Purkinje cell (primary cell): ENCODE measurements at places on chromosomes 2 and 18. TPM values are rescaled to one million over a fixed set of nuclear protein-coding genes. Genes with fewer than 3 reads are reported as not detected.

AKAIN1 gene
- 425 and 444 TPM in 2 replicates for polyA plus RNA-seq

UPP2 gene
- polyA plus RNA-seq: 0.75 and 0.90 TPM in 2 replicates

R3HDM1 gene
- 39.0 and 69.3 TPM in 2 replicates for polyA plus RNA-seq

KCNIP3 gene
- polyA plus RNA-seq: 4.2 TPM in 1 of 2 replicates, not detected in the other

DSEL gene
- polyA plus RNA-seq: 1.7 and 1.9 TPM in 2 replicates

HAAO gene
- not detected in 2 replicates for polyA plus RNA-seq

HOXD8 gene
- not detected in 2 replicates for polyA plus RNA-seq

SP100 gene
- polyA plus RNA-seq: 0.05 TPM in 1 of 2 replicates, not detected in the other

LDAH gene
- polyA plus RNA-seq: 7.5 and 19.1 TPM in 2 replicates

CTAGE1 gene
- polyA plus RNA-seq: not detected in 2 replicates

FBXO11 gene
- 42.9 and 62.0 TPM in 2 replicates for polyA plus RNA-seq

UGT1A3 gene
- polyA plus RNA-seq: not detected in 2 replicates

CYBRD1 gene
- 5.1 and 7.9 TPM in 2 replicates for polyA plus RNA-seq

CHRNA1 gene
- 2.0 TPM in 1 of 2 replicates, not detected in the other for polyA plus RNA-seq

LRP1B gene
- polyA plus RNA-seq: 15.1 and 25.5 TPM in 2 replicates

KANSL3 gene
- 3.8 and 7.3 TPM in 2 replicates for polyA plus RNA-seq

SPP2 gene
- polyA plus RNA-seq: not detected in 2 replicates

PLA2R1 gene
- 4.9 and 7.7 TPM in 2 replicates for polyA plus RNA-seq

GAL3ST2 gene
- not detected in 2 replicates for polyA plus RNA-seq

ELOA2 gene
- polyA plus RNA-seq: not detected in 2 replicates

FRZB gene
- polyA plus RNA-seq: 2.3 and 3.0 TPM in 2 replicates

CXCR1 gene
- polyA plus RNA-seq: not detected in 2 replicates

OXER1 gene
- polyA plus RNA-seq: not detected in 2 replicates

SCN2A gene
- 47.8 and 111 TPM in 2 replicates for polyA plus RNA-seq

NT5DC4 gene
- 0.18 TPM in 1 of 2 replicates, not detected in the other for polyA plus RNA-seq

SP140L gene
- 0.50 TPM in 1 of 2 replicates, not detected in the other for polyA plus RNA-seq

DNAH7 gene
- 2.3 and 3.9 TPM in 2 replicates for polyA plus RNA-seq

HS1BP3 gene
- polyA plus RNA-seq: 0.27 TPM in 1 of 2 replicates, not detected in the other

DPP4 gene
- 0.11 TPM in 1 of 2 replicates, not detected in the other for polyA plus RNA-seq

STEAP3 gene
- polyA plus RNA-seq: not detected in 2 replicates

MAP3K19 gene
- polyA plus RNA-seq: 1.9 TPM in 1 of 2 replicates, not detected in the other

SLC16A14 gene
- 28.9 and 37.5 TPM in 2 replicates for polyA plus RNA-seq

RPRM gene
- polyA plus RNA-seq: 0.27 TPM in 1 of 2 replicates, not detected in the other

ASPRV1 gene
- polyA plus RNA-seq: not detected in 2 replicates

AGXT gene
- polyA plus RNA-seq: not detected in 2 replicates

ERICH2 gene
- polyA plus RNA-seq: 18.1 and 23.4 TPM in 2 replicates

DSG4 gene
- not detected in 2 replicates for polyA plus RNA-seq

REG3A gene
- polyA plus RNA-seq: not detected in 2 replicates

RABL2A gene
- 4.5 and 7.3 TPM in 2 replicates for polyA plus RNA-seq

EPB41L3 gene
- 180 and 211 TPM in 2 replicates for polyA plus RNA-seq

POU3F3 gene
- 2.3 and 2.8 TPM in 2 replicates for polyA plus RNA-seq

TANC1 gene
- polyA plus RNA-seq: 93.5 and 118 TPM in 2 replicates

GCG gene
- not detected in 2 replicates for polyA plus RNA-seq

ALLC gene
- 0.78 and 1.5 TPM in 2 replicates for polyA plus RNA-seq

SPC25 gene
- 3.7 and 7.0 TPM in 2 replicates for polyA plus RNA-seq

PFN4 gene
- 0.43 TPM in 1 of 2 replicates, not detected in the other for polyA plus RNA-seq

TMEM247 gene
- not detected in 2 replicates for polyA plus RNA-seq

ZNF385B gene
- 16.3 and 25.8 TPM in 2 replicates for polyA plus RNA-seq

EEF1B2 gene
- polyA plus RNA-seq: 319 and 373 TPM in 2 replicates

CIDEA gene
- polyA plus RNA-seq: 4.5 TPM in 1 of 2 replicates, not detected in the other

LINC00305 gene
- not detected in 2 replicates for polyA plus RNA-seq

LIPG gene
- polyA plus RNA-seq: not detected in 2 replicates

RNPEPL1 gene
- polyA plus RNA-seq: 0.19 and 0.25 TPM in 2 replicates

GCC2 gene
- polyA plus RNA-seq: 59.8 and 106 TPM in 2 replicates

MRPL19 gene
- 44.0 and 60.6 TPM in 2 replicates for polyA plus RNA-seq

TCF7L1 gene
- polyA plus RNA-seq: 1.3 and 2.6 TPM in 2 replicates
